Mesenteric fat pad (tissue), 1 donor: ENCODE measurements at places on chromosomes 2 and 18.

GRCh38 chr2:101038455-101039255 is 36.6 kb downstream of the RPL31 start:
- no peak for DNase-seq

GRCh38 chr2:189527812-189528592 is 52.6 kb downstream of the SLC40A1 start:
- DNase-seq, result no peak

DNA sequence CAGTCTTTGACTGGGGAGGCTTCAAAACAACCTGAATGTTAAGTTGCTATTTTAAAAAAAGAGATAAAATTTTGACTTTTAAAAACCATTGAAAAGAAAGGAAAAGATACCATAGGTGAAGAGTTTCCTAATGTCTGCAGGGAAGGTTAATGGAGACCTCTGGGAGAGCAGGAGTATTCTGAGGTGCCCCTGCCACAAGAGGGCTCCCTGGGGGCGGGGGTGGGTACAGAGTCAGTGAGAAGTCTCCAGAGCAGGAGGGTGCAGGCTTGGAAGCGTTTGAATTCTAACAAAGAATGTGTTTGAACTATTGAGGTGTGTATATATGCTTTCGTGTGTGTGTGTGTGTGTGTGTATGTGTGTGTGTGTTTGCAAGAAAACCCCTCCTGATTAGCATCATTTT is 46.7 kb upstream of the ST6GAL2 start:
- no peak for DNase-seq

- DNase-seq, result no peak
Measured at GRCh38 chr2:95158891-95159619, 593 bp downstream of the ZNF514 start.

GRCh38 chr2:100888601-100889000 is 68.7 kb downstream of the NPAS2 start:
- no peak for DNase-seq

DNA sequence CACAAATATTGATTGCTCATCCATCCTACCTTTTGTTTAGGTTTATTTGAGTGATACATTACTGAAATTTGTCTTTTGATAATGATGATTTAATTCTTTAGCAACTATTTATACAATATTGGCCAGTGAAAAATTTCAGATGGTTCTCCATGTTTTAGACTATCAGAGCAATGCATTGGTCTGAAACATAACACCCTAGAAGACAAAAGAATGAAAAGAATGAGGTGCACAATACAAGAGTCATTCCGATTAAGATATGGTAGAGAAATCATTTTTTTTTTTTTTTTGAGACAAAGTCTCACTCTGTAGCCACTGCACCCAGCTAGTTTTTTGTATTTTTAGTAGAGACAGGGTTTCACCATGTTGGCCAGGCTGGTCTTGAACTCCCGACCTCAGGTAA is 197.4 kb upstream of the FAM98A start:
- no peak for DNase-seq

GRCh38 chr18:10330428-10330827 is 124.0 kb upstream of the APCDD1 start:
- DNase-seq, result no peak

GRCh38 chr2:58107803-58108710 is 61.5 kb downstream of the VRK2 start:
- DNase-seq, result no peak

DNA sequence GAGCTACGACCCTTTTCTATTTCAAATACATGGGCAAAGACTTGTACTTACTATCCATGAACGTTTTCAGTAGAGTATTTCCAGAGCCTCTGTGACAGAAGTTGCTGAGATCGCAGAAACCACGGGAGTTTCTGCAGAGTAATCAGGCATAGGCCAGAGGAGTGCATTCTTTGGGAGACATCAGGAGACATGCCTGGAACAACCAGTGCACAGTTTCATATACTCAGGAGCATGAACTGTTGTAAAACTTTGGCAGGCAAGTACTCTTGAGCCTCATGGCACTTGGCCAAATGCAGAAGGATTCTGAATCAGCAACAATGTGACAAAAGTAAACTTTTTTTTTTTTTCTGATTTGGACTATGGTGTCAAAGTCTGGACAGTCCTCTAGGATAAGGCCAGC is 307.1 kb downstream of the GRB14 start:
- no peak for DNase-seq

- no peak for DNase-seq
Measured at GRCh38 chr18:68507781-68508180, 207.1 kb downstream of the TMX3 start.
